ENCODE measurements at places on chromosomes 12 and 14. TPM values are rescaled to one million over a fixed set of nuclear protein-coding genes. Genes with fewer than 3 reads are reported as not detected.

The CCDC197 gene
- not detected for total RNA-seq

The NAV3 gene
- total RNA-seq = 3.5 TPM

The FAM90A1 gene
- 0.37 TPM for total RNA-seq

The NEUROD4 gene
- not detected for total RNA-seq

The REC8 gene
- 16.5 TPM for total RNA-seq

The CLEC6A gene
- not detected for total RNA-seq

The RNASE11 gene
- not detected for total RNA-seq

The SALL2 gene
- 6.4 TPM for total RNA-seq

The CLEC12A gene
- total RNA-seq = 5.2 TPM

The TAS2R13 gene
- 6.8 TPM for total RNA-seq

The TESPA1 gene
- total RNA-seq = 4.0 TPM

The LRTM2 gene
- not detected for total RNA-seq

The AQP2 gene
- not detected for total RNA-seq

The IKZF4 gene
- 9.2 TPM for total RNA-seq

The YAF2 gene
- total RNA-seq = 11.7 TPM

The GPR135 gene
- 10.5 TPM for total RNA-seq

The PIK3C2G gene
- not detected for total RNA-seq

The PZP gene
- total RNA-seq = 2.1 TPM

The DLK1 gene
- not detected for total RNA-seq

The SLC6A15 gene
- not detected for total RNA-seq
